ENCODE measurements at places on chromosomes 2 and 18.

DNA sequence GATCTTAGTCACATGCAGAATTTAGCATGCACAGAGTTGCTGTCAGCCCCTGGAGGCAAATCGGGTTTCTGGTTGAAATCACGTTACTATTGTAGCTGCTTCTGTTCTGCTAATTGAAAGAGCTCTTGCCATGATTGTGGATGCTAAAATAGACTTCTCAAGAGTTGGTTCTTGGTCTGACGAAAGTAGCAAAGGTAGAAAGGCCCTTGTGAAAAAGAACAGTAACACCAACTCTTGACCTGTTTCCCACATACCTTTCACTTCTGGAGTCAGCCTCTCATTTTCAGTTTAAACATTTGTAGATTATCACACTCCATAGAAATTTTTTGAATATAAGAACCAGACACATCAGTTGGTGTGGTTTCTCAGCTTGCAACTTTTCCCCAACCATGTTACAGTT lies 110.0 kb upstream of the EPB41L3 start:
- no peak for DNase-seq

DNA sequence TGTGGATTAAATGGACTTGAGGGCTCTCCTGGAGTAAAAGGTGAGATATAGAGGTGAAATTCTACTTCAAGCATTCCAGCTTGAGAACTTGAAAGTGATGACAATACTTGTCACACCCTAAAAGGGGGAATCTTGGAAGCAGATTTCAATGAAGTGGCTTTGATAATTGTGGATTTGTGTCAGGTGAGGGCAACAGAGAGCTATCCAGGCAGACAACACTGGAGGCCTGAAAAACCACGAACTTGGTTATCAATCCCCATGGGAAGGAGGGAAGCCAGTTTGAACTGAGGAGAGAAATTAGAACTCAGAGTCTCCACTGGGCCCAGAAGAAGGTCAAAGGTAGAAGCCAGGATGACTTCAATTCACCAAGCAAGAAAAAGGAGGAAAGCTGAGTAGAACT lies 263.9 kb downstream of the FIGN start:
- peak; percentile 13 for DNase-seq

DNA sequence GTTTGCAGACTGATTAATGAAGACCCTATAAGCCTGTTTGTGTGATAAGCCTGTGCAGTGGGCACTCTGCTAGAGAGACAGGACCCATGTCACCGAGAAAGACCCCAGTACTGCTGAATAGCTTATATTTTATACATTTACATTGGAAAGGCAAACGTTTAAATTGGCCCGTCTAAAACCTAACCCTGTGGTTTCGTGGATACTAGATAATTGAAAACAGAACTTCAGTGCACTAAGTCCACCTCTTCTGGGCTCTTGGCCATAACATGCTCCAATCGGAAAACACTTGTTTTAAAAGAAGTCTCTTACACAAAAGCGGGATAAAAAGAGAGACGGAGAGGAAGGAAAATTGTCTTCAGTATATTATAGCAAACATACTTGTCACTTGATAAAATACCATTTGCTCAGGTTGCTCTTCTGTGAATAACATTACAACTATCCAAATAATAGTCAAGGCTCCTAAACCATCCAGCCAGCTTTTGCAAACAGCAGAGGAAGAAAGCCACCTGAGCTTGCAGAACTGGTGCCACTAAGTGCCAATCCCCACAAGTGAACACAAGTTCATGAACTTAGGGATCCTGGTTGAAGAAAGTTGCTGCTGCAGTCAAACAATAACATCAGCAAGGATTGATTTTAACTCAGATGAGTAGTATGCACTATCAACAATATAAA lies 218.4 kb upstream of the FN1 start:
- peak; percentile 63 for DNase-seq

DNA sequence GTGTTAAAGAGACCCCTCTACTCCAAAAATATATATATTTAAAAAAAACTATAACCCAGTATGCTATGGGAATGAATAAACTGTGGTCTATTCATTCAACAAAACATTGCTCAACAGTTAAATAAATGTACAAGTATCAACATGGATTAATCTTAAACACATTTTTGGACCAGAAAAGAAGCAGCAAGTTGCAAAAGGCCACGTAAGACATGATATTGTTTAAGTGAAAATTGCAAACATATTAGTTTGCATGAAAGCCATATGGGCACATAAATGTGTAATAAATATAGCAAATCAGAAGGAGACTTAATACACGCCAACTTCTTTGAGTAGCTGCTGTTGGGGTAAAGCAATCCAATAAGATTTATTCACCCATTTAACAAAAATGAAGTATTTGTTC lies 321.5 kb downstream of the FBXO15 start:
- no peak for DNase-seq

GRCh38 chr2:26725521-26725820 lies 32.9 kb downstream of the KCNK3 start:
- DNase-seq: no peak

DNA sequence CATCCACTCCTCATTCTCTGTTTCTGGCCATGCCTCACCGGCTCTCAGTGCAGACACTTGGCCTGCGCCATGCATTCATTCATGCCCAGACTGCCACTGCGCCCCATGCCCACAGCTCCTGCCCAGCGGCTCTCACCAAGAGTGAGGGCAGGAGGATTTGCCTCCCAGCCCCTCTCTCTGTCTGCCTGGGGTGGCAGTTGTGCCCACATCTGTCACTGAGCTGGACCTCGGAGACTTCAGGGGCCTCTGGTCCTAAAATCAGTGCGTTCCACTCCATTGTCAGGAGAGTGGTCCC lies 75.1 kb downstream of the CIB4 start:
- DNase-seq: no peak

DNA sequence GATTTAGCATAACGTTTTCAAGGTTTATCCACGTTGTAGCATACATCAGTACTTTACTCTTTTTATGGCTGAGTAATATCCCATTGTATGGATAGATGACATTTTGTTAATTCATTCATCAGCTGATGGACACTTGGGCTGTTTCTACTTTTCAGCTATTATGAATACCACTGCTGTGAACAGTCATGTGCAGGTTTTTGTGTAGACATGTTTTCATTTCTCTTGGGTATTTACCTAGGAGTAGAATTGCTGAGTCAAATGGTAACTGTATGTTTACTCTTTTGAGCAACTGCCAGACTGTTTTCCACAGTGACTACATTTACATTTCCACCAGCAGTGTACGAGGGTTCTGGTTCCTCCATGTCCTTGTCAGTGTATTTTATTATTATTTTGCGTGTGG lies 33.9 kb downstream of the COX7A2L start:
- no peak for DNase-seq

GRCh38 chr2:84115173-84115857 lies 343.8 kb downstream of the SUCLG1 start:
- DNase-seq: no peak

DNA sequence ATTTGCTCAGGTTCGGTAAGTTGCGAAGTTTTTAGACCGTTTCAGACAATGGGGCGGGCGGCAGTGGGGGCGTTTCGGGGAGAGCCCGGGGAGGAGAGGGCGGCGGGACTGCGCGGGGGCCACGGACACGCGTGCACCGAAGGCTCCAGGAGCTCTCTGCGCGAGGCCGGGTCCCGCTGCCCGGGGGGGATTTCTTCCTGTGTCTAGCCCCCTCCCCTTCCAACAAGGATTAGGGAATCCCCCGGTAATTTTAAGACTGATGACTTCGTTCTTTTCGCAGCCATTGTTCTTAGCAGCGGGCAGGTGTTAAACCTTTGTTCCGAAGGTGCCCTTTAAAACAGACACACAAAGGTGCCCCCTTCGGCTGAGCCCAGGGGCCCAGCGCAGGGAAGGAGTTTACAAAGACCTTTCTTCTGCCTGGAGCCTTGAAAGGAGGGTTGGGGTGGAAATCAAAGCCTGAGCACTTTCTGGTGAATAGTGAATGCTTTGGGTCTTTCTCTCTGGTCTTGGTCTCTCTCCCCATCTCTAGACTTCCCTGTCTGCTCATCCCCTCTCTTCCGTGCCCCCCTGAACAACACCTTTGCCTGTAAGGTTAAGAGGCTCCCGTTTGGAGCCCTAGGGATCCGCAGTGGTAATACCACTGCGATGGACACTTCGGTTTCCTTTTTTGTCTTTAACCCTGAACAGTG lies 2.1 kb downstream of the TRIB2 start:
- DNase-seq: no peak

- DNase-seq: no peak
These were observed 460.8 kb downstream of the RNF144A start for GRCh38 chr2:7377916-7378569.

GRCh38 chr18:23458830-23459529 lies 5.9 kb downstream of the RIOK3 start:
- DNase-seq: no peak

DNA sequence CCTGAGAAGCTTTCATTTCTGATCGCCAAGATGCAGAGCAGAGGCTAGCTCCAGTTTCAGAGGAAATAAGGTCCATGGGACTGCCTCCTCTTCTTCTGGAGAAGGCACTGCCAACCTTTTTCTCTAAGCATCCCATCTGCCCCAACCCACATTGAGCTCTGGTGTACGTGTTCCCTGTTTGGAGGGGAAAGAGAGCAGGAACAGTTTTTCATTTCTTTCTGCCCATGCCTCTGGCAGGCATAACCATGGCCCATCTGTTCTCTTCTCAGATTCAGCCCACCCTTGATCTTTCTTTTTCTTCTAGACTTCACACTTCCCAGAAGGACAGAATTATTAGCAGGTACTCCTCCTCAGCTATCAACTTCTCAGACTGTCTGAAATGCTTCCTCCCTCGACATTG lies 1110.3 kb upstream of the KLHL29 start:
- DNase-seq: no peak

DNA sequence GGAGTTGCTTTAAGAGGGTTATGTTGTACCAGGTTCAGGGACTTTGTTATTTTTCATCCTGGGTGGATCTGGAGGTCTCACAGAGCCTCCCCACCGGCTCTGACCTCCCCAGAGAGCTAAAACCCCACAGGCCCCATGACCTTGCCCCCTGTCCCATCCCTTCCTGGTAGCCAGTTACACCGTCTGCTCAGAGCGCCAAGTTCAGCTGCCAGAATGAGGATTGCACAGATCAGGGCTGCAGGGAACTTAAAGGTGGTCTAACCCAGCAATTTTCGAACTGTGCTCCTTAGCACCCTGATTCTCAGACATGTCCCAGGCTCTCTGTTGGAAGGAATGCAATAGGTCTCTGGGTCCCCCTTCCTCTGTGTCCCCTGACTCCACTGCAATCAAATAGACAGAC lies 32.1 kb downstream of the ATOH8 start:
- DNase-seq: no peak

GRCh38 chr2:26934335-26934724 lies 36.1 kb upstream of the MAPRE3 start:
- DNase-seq: no peak

- no peak for DNase-seq
These were observed 291.9 kb downstream of the ALK start for GRCh38 chr2:29629495-29629894.

- DNase-seq: peak; percentile 77
These were observed 21.2 kb downstream of the PTRHD1 start for GRCh38 chr2:24771764-24772586.

GRCh38 chr18:35827903-35828275 lies 144.6 kb upstream of the RMP24 start:
- DNase-seq: no peak
